ENCODE measurements at places on chromosomes 5 and 9.

GRCh38 chr9:87973122-87973521 lies 1.2 kb downstream of the CDK20 start:
- DNase-seq = no peak

GRCh38 chr5:62662521-62662920 lies 83.9 kb downstream of the LRRC70 start:
- no peak for DNase-seq

DNA sequence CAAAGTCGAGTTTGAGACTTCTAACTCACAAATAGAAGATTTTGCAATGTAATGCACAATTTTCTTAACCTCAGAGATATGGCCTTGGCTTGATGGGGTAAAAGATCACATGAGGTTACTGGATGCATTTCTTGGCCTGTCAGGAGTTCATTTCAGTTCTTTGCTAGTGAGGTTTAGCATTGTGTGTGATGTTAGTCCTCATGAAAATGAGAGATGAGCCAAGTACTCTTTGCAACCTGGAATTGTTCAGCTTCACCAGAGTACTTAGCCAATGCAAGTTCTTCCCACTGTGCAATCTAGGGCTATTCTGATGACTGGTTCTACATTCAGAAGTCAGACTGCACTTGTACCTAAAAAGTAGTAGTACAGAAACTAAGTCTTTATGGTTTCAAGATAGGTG lies 24.9 kb downstream of the GNAQ start:
- no peak for DNase-seq

- DNase-seq = no peak
Measured at GRCh38 chr9:90773617-90774016, 28.0 kb upstream of the SYK start.

DNA sequence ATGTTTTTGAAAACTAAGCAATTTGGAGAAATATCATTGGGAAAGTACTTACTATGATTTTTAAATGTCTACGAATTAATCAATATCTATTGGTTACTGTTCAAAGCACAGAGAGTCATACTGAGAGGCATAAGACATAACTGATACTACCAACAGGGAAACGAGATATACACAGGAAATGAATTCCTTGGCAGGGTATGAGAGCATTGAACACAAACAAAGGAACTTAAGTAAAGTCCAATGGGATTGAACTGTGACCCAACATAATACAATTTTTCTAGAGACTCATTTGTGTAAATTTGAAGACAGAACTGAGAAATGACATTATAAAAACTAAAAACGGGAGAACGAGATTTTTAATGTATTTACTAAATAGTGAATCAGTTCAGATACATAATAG lies 1.3 kb upstream of the ITGA1 start:
- DNase-seq = no peak

- DNase-seq = no peak
Measured at GRCh38 chr5:65928322-65928752, 2.0 kb downstream of the ERBIN start.

- no peak for DNase-seq
Measured at GRCh38 chr9:137115394-137116026, 977 bp upstream of the DPP7 start.

GRCh38 chr9:109129470-109130197 lies 9.9 kb upstream of the TMEM245 start:
- no peak for DNase-seq

DNA sequence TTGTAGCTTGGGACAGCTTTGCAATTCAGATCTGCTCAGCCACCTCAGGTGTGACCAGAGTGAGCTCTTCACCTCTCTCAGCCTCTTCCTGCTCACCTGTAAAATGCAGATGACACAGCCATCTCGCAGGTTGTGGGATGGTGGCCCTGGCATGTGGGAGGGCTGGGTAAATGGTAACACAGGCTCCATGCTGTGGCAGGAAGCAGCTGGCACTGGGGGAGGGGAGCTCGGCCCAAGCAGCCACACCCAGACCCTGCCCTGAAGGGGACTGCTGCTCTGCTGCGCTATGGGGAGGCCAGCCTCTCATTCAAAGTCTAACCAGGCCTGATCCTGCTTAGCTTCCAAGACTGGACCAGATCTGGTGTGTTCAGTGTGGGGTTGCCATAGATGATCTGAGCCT lies 24.1 kb downstream of the PHF2 start:
- DNase-seq = no peak

GRCh38 chr9:106324053-106324585 lies 538.8 kb upstream of the ZNF462 start:
- no peak for DNase-seq

- DNase-seq = no peak
Measured at GRCh38 chr5:60633341-60633740, 66.6 kb downstream of the DEPDC1B start.

DNA sequence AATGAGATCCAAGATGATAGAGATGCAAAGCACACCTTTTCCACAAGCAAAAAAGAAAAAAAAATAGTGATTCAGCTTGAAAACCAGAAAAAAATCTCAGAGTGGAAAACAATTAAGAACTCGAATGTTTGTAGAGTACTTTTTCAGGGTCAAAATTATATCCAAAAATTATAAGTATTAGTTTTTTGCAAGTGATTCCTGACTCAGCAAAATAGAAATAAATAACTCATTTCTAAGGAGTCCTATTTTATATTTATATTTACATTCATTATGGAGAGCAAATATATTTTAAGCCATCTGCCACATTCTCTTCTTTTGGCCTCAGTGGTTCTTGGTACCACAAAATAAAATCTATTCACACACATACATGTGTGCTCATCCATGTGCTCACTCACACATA lies 1011.8 kb upstream of the ARRDC3 start:
- DNase-seq = no peak

- peak; percentile 51 for DNase-seq
Measured at GRCh38 chr9:89177944-89178829, at the start of gene SHC3. Gene SHC3, minus strand, starts transcription at chr9:89178818. Its CDS starts 358 bp downstream, at chr9:89178460.

DNA sequence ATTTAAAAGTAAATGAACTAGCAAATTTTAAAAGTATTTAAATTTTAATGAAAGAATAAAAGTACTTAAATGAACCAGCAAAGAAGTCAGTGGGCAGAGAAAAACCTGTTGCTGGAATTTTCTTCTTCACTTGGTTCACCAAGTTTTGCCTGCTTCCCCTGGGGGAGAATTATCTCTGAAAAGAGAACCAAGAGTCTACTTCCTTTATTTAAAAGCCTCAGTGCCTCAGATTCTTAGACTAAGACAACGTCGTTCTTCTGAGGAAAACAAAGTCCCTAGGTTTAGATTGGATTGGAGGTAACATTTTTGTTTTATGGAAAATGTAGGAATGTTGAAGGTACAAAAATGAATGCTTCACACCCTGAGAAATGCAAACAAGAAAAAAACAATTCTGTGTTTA lies 7.4 kb upstream of the KLF4 start:
- DNase-seq = no peak

DNA sequence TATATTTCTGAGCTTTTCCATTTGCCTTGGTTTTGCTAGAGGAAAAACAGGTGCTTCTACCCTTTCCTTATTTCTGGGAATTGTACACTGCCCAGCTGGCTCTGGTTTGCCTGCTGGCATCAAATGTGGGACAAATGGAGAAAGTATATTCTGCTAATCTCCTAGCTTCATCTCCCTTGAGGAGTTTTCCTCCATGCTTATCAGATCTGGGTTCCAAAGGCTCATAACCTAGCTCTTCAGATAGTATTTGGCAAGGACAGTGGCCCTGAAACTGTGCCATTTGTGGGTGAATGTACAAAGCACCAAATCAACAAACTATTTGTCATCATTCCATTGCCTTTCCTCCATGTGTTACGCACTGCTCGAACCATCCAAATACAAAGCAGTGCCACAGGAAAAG lies 16.2 kb downstream of the PRLR start:
- DNase-seq = no peak

- DNase-seq = no peak
Measured at GRCh38 chr9:69371001-69371400, 46.0 kb downstream of the ENTREP1 start.
